ENCODE measurements at places on chromosomes 1 and 21. TPM values are rescaled to one million over a fixed set of nuclear protein-coding genes. Genes with fewer than 3 reads are reported as not detected.

DNA sequence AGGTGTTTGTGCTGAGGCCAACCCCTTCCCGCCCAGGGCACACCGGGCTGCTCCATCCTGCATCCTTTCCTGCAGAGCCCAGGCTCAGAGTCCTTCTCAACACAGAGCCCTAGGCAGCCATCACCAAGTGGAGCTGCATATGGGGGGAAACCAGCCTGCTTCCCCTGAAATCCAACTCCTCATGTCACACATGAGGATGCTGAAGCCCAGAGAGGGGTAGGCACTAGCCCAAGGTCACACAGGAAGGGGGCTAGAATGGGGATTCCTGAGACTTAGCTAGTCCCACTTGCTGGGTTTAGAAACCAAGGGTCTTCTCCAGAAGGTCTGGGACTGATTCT lies 5.5 kb upstream of the TNFRSF1B start:
- DNase-seq = no peak

GRCh38 chr21:41141031-41141457 lies 26.9 kb upstream of the BACE2 start:
- peak; percentile 56 for DNase-seq

DNA sequence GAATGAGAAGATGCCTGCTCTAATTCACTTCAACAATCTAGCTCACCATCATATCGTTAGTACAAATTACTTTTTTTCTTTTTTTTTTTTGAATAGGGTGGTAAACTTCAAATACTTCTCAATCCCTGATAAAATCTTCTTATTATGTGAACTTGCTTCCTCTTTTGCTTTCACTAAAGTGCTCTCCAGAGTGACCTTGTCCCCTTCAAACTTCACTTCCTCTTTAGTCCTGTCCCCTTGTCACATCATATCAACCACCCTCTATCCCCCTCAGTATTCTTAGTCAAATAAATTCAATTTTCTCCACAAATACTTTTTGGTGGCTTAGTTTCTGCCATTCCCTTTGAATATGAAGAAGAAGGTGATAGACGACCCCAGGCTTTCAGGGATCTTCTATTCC lies 124.9 kb upstream of the PLXNA2 start:
- no peak for DNase-seq

ADAM30 gene
- not detected for total RNA-seq

DNA sequence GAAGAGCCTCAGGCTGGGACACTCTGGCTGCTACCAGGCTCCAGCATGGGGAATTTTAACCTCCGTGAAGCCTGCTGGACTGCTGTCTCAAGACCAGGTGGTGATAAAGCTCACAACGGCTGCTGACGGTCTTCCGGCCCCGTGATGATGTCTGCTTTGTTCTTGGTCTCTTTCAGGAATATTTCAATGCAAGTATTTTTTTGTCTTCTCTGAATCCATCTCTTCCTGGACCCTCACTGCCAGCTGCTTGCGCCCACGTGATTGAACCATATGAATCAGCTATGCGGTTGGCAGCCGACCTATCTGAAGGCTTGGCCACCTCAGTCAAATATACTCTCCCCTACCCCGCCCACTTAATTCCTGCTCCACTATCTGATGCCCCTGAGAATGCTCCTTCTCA lies 14.6 kb upstream of the SLC6A17 start:
- DNase-seq = no peak

CCT3 gene
- total RNA-seq = 627 TPM

DNA sequence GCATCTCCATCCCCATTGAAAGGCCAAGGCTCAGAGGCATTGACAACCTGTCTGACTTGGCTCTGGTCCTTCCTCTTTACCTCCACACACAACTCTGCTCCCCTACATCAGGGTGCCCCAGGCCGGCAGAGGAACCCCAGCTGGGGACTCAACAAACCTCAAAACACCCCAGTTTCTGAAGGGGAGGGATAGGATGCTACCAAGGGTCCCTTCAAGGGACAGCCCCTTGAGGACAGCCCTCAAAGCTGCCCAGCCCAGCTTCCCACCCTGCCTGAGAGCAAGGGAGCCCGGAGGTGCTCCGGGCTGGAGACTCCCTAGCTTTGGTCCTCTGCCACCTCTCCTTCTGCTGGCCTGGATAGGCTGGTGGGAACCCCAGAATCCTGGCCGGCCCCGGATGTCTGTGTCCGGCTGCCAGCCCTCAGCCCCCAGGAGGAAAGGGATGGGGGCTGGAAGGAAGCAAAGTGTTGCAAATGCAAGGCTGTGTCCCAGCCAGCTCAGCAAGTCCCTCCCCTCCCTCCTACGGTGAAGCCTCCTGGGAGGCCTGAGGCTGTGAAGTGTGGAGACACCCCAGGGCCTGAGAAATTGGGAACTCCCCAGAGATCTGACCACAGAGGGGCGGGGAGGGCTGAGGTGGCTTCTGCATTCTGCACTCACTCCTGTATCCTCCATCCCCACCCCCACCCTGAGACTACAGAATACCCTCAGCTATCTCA lies 1.1 kb upstream of the MARCKSL1 start:
- DNase-seq = no peak

GSTM3 gene
- 57.0 TPM for total RNA-seq

GRCh38 chr1:153527683-153528040 lies 8.1 kb downstream of the S100A6 start:
- DNase-seq = no peak

DNA sequence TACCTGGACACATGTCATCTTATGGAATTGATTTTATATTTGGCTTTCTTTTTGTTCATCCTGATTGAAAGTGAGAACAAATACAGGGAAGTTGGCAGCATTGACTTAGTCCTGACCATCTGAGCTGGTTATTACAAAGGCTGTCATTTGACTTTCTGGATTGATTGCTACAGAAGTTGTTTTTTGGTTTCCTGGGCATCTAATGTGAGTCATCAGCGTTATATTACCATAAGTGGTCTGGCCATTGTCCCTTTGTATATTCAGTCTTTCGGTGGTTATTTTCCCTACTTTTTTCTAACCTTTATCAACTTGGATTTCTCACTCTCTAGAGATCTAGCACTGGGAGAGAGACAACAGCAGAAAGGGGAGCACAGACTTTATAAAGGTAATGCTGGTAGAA lies 1646.5 kb downstream of the MRPL39 start:
- no peak for DNase-seq

S100B gene
- not detected for total RNA-seq

PSMB4 gene
- total RNA-seq = 482 TPM

EFNA4 gene
- 10.9 TPM for total RNA-seq

AMIGO1 gene
- 2.4 TPM for total RNA-seq

GRCh38 chr1:214514032-214514818 lies 37.2 kb downstream of the PTPN14 start:
- no peak for DNase-seq

DNA sequence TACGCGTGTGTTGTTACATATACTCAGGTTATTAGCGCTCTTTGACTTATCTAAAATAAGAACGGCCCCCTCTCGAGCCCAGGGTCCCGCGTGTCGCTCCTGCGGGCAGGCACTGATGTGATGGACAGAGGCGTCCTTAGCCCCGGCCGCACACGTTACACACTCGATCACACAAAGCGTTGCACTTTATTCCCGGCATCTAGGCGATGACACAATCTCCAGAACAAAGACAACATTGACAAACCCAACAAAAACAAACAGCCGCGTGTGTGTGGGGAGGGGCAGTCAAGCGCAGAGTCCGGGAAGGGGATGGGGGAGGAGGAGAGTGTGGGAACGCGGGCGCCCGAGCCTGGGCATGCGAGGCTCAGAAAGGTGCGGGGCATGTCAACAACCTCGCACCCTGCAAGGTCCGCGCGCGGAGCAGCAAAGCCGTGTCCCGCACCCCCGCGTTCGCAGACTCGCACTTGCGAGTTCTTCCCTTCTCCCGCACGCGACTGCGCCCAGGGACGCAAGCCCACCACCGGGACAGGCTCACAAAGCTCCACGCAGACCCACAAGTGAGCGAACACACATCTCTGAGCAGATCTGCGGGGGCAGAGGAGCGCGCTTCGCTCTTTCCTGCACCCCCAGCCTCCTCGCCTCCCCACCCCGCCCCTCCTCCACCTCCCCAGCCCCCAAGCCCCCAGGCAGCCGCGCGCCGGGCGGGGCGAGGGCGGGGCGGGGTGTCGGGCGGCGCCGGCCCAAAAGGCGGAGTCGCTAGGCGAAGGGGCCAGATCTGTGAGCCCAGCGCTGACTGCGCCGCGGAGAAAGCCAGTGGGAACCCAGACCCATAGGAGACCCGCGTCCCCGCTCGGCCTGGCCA lies at the start of gene EFNA1:
Gene EFNA1, plus strand, starts transcription at position 772 of the 862 bp plus-strand sequence. CDS start 102 bp downstream, outside the sequence.
- peak; percentile 78 for DNase-seq

IVL gene
- under 0.01 TPM for total RNA-seq

DNA sequence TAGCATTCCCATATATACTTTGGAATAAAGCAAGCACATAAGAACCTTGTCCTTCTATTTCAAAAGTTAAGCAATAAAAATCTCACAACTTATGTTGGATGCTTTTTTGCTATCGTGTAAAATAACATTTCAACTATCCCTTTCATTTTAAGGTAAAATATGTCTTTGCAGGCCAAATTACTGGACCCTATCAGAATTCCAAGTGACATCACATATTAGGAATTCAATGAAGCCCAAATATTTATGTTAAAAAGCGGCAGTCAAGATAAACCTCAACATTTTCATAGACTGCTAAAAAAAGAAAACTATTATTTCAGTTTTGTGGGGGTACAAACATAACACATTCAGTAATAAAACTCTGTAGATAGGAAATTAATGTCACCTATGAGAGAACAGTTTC lies 252.0 kb downstream of the KCTD3 start:
- DNase-seq = no peak

DNA sequence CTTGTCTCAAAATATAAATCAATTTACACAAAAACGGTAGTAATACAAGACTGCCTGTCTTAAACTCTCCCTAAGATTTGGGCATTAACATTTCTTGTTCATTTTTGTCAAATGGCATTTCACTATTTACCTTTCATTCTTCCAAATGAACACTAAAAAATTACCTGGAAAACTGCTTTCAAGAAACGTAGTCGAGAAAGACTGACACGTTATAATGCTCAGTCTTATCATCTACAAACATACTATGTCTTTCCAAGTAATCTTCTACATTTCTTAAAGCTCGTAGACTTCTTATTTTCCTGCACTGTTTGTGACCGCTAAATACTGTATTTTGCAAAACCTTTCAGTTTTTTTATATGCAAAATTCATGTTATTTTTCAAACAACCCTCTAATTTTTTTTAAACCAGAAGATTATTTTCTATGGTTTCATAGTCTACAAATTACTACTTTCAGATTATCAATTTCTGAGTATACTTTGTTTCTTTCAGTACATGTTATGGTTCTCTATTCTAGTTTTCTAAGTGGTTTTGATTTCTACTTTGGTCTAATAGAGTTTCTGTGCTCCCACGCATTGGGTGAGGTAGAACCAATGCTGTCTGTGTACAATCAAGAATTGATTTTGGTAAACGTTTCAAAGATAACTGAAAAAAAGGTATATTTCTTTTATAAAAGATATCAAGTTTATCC lies 336.4 kb downstream of the SMYD3 start:
- DNase-seq = no peak

NASP gene
- total RNA-seq = 125 TPM

GRCh38 chr21:44297525-44298290 lies 2.1 kb upstream of the PFKL start:
- DNase-seq = peak; percentile 50

CDA gene
- 0.67 TPM for total RNA-seq

- no peak for DNase-seq
Observed at GRCh38 chr1:163275222-163275621, 46.5 kb upstream of the NUF2 start.

OPTC gene
- total RNA-seq = not detected

DNA sequence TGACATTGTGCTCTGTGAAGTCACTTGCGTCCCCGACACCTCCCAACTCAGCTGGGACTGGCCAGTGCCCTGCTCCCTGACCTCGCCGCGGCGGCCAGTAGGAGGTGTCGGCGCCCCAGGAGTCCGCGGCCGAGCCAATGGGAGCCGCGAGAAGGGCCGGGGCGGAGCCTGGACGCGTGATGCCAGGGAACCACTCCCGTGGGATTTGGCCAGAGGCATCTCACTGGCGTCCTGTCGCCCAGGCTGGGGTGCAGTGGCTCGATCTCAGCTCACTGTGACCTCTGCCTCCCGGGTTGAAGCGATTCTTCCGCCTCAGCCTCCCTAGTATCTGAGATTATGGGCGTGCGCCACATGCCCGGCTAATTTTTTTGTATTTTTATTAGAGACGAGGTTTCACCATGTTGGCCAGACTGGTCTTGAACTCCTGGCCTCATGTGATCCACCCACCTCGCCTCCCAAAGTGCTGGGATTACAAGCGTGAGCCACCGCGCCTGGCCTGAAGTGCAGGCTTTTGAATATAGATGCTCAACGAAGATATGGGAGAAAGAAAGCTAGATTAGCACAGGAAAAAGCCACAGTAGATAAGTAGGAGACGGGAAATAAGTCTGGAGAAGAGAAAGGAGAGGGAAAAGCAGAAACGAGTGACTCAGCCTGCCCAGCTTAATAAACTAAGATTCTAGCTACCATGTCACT lies 38.0 kb downstream of the ZBTB8OS start:
- DNase-seq = peak; percentile 17

GRCh38 chr1:48405400-48405799 lies 66.6 kb downstream of the SPATA6 start:
- DNase-seq = no peak

CACNA1S gene
- not detected for total RNA-seq

DNA sequence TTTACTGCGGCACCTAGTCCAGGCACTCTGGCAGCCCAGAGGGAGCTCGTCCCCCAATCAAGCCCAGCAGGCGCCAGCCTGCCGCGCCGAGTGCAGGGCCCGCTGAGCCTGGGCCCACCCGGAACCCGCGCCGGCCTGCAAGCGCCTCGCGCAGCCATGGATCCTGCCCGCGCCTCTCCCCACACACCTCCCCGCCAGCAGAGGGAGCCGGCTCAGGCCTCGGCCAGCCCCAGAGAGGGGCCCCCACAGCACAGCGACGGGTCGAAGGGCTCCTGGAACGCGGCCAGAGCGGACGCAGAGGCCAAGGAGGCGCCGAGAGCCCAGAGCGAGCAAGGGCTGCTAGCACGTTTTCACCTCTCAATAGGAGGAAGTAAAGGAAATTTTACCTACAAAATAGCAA lies 767.0 kb downstream of the MRPL39 start:
- DNase-seq = no peak

RGS18 gene
- 0.04 TPM for total RNA-seq

DNA sequence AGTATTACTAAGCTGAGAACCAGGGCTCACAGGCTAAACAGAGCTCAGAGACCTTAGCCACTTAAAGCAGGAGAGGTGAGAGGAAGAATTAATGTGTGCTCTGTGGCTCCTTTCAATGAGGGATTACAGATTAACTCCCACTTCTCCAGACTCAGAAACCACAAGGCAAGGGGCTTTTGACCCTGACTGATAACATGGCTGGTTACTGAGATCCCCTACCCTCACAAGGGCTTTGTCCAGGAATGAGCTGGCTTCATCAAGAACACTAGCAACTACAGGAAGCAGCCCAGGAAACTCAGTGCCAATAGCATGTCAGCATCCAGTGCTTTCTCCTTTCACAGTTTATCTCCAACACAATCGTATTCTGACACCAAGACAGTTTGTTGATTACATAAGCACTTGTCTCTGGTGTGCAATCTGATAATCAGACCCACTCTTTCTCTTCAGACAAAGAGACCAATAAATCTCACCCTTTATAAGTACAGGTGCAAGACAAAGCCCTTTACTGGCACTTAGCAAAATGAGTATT lies 38.8 kb downstream of the ERI3 start:
- no peak for DNase-seq

Data from pulmonary artery endothelial cell (primary cell).